Activated naive CD4-positive, alpha-beta T cell treated with anti-CD3 and anti-CD28 coated beads, Interleukin-2, amount 50 U/mL, for 72 hours (primary cell): ENCODE measurements at places on chromosomes 3 and 15.

DNA sequence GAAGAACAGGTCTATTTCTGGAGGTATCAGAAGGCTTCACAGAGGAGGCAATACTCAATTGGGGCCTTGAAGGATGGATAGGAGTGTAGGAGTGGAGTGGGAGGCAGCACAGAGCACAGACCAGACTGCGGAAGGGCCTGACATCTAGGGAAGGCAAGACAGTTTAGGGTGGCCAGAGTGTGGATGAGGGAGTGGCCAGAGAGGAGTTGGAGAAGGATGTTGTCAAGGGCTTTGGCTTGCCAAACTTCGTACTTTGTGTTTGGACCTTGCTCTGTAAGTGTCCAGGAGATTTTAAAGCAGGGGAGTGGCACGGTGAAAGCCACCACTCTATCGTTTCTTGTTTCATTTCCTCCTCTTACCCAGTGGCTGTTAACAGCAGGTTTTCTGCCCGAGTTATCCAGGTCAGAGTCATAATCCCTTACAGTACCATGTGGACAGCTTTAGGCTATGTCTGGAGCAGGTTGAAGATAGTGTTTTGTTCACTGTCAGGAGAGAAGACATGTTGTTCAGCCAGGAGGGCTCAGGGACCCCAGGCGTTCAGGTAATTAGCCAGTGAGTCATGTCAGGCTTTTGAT, 12.3 kb downstream of the SMAD3 start:
- DNase-seq, result no peak

DNA sequence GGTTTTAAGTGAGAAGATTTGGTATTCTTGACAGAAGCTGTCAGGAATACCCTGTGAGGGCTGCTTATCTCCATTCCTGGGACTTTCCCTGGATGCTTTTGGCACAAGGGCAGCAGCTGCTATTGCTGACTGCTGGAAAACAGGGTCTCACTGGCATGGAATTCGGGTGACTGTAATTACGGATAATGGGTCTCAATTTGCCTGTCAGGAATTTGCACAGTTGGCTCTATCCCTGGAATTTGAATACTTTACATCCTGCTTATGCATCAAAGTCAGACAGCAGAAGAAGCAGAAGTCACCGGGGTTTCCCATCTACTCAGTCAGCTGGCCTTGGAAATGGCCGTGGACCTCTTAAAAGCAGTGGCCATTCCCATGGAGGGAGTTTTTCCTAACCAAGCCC, 25.9 kb upstream of the AKAP13 start:
- DNase-seq, result no peak

DNA sequence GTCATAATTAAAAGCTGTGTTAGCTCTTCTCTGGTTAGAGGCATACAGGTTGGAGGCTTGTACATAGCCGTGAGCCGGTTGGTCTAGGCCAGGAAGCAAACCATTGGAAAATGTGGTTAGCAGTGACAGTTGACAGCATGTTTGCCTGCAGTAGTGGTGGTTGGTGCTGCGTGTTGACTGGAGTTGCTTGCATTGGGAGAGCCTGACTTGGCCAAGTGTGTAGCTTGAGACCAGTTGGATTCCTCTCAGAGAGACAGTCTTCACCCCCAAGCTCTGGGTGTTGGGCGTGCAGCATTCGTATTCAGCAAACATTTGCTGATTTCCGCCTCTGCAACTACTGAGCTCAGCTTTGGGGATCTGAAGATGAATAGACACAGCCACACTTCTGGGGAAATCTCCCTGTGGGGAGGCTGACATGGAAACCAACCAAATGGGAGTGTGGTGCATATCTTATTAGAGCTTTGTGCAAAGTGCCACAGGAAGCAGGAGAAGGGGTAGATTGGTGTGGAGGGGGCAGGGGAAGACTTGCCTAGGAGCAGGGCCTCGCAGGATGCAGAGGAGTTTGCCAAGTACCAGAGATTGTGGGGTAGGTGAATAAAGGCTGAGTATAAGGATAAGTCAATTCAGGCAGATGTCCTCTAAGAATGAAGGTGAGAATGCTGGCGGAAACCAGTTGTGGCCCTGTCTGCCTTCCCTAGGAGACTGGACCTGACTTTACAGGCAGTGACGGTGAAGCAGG, 83.5 kb downstream of the IGF1R start:
- DNase-seq, result no peak

DNA sequence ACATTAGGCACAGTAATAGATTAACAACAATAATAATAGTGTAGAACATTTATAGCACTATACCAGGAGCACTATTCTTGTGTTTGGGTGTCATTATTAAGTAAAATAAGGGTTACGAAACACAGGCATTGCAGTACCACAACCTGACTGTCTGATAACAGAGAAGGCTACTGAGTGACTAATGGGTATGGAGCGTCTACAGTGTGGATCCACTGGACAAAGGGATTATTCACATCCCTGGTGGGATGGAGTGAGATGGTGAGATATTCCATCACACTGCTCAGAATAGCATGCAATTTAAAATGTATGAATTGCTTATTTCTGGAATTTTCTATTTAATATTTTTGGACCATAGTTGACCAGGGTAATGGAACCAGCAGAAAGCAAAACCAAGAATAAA, 18.2 kb downstream of the MINDY4B start:
- DNase-seq, result no peak

GRCh38 chr3:13411186-13411860, 8.8 kb downstream of the NUP210 start:
- DNase-seq, result no peak

DNA sequence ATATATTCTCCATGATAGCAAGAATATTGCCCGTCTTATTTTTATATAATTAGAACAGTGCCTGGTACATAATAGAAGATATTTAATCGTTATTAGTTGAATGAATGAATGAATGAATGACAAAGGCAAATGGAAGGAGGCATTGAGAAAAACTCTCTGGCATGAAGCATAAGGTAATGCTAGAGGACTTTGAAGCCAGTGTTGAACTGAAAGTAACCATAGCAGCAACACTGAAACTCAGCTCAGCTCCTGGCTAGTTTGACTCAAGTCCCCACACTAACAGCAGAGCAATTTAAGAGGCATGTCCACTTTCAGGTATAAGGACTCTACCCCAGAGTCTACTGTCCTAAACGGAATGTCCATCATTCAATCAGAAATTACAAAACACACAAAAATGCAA, 227.0 kb downstream of the CPNE4 start:
- DNase-seq, result no peak

DNA sequence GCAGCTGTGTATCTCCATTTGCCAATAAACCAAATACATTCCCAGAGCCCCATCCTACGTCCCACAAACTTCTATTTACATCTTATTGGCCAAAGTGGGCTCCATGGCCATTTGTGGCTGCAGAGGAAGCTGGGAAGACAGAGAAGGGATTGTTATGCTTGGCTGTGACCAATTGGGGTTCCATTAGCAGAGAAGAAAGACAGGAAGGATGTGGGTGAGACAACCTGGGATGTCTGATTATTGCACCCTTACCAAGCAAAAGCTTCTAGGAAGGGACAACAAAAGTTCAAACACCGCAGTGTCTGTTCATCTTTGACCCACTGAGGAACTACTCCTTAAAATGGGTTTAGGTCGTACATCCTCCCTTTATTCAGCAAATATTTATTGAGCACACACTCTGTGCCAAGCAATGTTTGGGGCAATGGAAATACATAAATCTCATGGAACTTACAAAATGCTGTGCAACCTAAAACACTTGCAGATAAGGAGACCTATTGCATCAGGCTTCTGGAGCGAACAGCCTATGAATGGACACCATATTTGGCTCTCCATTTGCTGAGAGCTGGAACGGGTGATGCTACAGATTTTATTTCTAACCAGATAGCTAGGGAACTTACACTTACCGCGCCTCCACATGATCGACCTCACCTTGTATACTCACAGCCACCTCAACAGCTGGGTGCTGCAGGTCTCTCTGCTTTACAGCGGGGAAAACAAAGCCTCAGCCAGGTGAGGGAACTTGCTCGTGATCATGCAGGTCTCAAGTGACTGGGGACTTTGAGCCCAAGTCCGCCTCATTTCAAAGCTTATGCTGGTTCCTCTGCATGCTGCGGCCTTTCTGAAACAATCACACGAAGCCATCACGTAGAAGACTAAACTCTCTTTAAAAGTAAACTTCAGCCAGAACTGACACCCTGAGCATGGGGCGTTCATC, 21.4 kb upstream of the NR2E3 start:
- DNase-seq, result no peak

GRCh38 chr3:183082355-183082915, 16.9 kb downstream of the MCCC1 start:
- no peak for DNase-seq

DNA sequence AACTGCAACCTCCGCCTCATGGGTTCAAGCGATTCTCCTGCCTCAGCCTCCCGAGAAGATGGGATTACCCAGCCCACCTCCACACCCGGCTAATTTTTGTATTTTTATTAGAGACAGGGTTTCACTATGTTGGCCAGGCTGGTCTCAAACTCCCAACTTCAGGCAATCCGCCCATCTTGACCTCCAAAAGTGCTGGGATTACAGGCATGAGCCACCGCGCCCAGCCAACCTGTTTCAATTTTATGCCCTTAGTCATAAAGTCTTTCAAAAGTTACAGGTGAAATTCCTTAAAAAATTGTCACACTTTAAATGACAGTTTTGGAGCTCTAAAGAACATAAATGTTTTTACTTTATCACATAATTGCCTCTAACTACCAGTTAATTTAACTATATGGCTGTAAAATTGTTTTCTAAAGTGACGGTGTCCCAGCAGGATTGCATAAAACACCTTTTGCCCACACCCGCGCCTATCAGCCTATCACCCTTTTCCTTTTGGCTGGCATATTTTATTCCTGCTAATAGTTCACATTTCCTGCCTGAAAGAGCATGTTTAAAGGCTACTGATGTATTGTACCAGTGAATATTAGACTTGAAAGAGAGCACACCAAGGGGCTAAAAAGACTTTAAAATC, 164.2 kb upstream of the SEMA6D start:
- DNase-seq, result no peak

DNA sequence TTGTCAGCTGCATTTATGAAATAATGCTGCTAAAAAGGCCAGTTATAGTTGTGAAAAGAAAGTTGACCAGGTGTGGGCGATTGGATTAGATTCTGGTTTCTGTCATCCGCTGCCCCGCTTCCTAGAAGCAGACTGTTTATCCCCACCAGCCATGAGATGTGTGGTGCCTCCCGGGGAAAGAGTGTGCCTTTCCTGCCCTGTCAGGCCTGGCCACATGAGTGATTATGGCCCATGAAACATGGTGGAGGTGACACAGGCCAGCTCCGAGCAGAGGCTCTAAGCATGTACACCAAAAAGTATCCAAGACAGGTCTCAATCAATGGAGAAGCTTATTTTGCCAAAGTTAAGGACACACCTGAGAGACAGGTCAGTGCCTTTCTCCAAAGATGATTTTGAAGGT, 85.4 kb upstream of the ABHD2 start:
- no peak for DNase-seq

DNA sequence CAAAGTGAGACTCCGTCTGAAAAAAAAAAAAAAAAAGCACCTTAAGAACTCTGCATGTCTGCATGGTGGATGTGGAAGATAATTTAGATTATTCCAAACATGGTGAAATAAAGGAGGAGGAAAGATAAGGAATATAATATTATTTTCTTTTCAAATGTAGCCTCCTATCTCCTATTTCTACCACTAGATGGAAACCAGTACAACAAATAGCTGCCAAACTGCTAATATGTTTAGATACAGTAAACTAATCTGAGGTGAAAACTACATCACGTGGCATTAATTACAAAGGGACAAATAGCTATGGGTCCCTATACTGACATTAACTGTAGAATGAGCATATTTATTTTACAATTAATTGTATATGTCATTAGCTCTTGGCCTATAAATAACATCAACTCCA, 197.8 kb downstream of the TBC1D5 start:
- DNase-seq, result no peak

DNA sequence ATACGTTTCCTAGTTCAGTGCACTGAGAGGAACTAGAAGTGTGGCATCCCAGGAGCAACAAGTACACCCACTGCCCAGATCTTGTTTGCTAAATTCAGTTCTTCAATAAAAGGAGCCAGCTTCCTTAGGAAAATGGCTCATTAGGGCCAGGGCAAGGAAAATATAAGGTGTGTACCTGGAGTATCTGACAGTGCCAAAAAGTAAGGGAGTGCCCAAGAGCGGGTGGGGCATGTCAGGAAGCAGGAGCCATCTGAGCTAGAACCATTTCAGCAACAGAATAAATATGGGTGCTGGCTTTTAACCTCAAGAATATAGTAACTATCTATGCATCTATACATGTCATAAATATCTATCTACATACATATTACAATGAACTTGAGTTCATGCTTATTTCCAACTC, 44.1 kb downstream of the SLC41A3 start:
- DNase-seq, result no peak

DNA sequence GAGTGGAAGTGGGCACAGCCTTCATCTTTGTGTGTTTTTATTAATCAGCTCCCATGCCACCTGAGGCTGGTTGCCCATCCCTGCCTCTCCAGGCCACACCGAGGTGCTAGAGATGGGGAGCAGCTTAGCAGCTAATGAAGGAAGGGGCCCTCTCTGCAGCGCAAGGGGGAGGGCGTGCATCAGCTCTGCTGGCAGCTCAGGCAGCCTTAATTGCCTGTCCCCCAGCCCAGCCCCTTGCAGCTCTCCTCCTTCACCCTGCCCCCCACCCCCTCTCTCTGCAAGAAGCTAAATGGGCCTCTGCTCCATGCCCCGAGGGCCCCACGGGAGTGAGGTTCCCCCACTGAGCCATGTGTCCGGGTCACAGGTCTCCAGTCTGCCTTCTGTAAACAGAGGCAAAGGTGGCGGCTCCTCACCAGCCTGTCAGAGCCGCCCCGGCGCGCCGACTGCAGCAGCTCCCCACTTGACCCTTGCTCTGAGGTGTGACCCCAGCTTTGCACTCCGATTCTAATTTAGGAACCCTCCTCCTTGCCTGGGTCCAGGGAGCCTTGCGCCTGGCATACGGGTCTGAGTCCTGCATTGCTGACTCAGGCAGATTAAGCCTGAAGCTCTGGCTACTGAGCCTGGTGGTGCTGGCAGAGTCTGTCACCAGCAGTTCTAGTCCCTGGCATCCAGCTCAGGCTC, 27.9 kb upstream of the NTRK3 start:
- no peak for DNase-seq

GRCh38 chr15:29066310-29066709, 180.5 kb downstream of the APBA2 start:
- no peak for DNase-seq

DNA sequence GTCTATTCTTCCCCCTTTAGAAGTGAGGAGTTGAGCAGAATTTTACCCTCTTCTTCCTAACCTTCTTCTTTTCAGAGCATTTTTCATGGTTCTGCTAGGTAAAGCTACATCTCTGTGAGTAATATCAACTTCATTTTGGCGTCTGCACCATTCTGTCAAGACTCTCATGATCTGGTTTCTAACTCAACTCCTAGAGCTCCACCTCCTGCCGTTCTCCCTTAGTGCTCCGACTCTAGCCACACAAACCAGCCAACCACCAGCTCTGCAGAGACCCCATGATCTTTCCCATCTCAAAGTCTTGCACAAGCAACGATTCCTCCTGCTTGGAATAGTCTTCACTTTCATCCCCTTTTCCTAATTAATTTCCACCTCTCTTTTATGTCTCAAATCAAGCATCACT, 193.9 kb upstream of the TMC3 start:
- no peak for DNase-seq

- no peak for DNase-seq
These were observed 20.5 kb upstream of the RGMA start for GRCh38 chr15:93109336-93110102.
